ENCODE measurements at places on chromosomes 16 and 17.

- DNase-seq, result no peak
Measured at GRCh38 chr16:76654088-76654820, 377.1 kb downstream of the CNTNAP4 start.

DNA sequence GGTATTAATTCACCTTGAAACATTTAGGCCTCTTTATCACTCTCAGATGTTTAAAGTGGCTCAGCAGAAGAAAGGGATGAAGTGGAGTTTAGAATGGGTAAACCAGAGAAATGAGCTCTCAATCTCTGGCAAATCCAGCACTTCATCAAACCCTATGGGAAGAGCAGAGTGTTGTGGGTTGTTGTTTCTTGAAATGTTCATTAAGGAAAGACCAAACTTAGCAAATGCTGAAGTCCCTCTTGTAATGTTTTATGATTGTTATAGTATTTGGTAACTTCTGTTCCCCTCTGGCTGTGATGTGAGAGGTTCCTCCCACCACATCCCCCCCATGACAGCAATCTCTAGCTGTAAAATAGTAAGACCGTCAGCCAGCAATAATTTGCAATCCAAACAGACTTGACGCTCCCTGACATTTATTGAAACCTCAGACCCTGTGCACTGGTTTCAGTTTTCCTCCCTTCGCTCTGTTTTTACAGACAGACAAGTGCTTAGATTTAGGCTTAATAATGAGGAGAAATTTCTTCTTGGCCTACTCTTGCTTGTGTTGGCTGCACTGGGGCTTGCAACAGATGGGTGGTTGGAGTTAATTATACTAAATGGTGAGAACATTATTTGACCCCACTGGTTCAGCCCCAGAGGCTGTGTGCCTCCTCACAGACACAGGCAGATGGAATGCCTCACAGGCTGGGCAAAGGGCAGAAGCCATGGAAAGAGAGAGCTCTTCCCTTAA lies 609.4 kb upstream of the SOX9 start:
- DNase-seq, result peak; percentile 14

DNA sequence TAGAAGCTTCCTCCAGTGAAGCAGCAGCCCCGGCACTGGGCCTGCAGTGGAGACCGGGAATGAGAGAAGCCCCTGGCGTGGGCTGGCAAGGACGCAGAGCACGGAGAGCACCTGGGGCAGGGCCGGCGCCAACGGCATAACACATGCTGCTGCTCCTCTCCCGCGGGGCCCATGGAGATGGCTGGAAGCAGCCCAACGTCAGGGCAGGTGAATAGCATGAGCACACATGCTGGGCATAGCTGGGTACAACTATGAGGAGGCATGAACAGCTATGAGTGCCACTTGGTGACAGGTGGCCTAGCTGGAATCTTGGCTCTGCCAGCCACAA lies 46.4 kb downstream of the IRF8 start:
- no peak for DNase-seq

DNA sequence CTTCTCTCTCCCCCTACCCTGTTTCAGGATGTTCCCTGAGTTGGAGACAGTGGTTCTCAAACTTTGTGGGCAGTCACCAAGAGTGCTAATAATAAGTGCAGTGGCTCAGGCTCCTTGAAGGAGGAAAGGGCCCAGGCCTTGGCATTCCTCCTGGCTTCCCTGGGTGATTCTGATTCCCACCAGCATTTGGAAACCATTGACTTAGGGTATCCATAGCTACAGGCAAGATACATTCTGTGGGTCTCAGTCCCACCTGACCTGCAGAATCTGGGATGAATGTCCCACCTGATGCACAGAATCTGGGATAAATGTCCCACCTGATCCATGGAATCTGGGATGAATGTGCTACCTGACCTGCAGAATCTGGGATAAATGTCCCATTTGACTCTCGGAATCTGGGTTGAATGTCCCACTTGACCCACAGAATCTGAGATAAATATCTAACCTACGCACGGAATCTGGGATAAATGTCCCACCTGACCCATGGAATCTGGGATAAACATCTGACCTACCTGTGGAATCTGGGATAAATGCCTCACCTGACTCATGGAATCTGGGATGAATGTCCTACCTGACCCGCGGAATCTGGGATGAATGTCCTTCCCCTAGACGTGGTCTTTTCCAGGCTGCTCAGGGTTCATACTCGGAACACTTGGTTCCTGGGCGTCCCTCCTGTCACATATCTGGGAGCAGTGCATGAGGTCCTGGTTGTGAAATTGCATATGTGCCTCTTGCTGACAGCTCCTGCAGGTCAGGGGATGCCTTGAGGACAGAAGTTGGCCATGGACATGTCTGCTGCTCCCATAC lies 136.7 kb upstream of the HS3ST2 start:
- DNase-seq, result no peak

DNA sequence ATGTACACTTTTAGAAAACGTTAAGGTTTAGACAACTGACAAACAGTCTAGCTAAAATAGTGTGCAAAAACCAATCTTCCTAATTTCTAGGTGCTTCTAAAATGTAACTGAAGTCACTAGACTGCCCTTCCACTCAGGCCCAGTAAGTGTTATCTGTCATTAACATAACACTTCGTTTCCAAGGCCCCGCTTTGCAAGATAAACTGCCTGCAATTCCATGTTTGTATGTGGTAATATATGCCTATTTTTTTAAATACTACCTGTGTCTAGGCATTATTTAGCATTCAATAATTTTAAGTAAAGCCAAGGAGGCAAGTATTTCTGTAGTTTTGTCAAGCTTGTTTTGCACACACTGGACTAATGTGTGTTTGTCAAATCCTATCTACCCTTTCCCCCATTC lies 3.2 kb downstream of the USP32 start:
- DNase-seq, result no peak

All from AG09309 (cell line).